ENCODE measurements at places on chromosomes 5 and 9.

- no peak for DNase-seq
Observed at GRCh38 chr5:135491552-135492318, 39.6 kb upstream of the TIFAB start.

- no peak for DNase-seq
Observed at GRCh38 chr9:136854113-136854841, 2.1 kb downstream of the MAMDC4 start.

DNA sequence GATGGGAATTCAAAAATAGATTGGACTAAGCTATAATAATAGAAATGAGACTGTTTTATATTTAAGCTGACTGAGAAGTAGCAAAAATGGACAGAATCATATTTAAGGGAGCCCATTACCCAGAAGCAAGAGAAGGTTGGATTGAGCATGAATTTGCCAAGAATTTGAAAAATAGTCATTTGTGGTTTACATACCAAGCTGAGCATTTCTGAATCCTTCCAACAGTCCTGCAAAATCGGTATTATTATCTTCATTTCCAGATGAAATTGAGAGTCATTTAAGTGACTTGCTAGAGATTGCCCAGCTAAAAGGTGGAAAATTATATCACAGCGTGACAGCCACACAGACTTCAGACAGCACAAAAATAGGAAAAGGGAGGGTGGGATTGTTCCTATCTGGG, 48.4 kb downstream of the TNFSF15 start:
- DNase-seq = no peak

DNA sequence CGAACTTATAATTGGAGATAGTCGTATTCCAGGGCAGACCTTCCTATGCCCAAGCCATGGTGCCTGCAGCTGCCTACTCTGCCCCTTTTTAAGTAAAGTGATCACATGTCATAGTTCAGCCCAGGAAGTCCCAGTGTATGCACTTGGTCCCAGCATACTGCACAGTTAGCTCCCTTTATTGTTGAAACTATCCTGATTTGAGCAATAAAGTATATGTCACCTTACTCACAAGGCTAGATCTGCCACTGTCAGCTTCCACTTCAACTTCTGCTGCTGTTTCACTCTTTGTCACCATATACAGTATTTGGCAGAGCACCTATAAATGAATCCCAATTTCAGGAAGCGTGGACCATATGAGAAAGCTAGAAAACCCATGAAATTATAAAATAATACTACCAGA, 103.8 kb upstream of the PTGER4 start:
- DNase-seq = no peak

DNA sequence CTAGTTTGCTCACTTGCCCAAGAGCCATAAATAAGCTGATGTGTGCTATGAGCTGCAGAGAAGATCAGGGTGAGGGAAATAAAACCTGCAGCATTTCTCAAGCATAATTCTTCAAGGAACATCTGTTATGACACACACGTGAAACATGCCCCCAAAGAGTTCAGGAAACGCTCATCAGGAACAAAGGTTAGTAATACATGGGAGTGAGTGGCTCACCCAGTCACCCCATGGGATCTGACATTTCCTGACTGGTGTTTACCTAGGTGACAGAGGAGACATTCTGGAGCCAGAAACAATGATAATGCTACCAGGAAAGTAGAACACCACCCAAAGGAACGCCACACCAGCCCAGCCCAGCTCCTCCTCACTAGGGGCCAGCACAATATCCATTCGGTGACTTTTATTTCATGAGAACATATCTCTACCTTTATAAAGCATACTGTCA, 66.0 kb downstream of the FRMD3 start:
- no peak for DNase-seq

GRCh38 chr5:143870871-143871632, 59.1 kb downstream of the HMHB1 start:
- DNase-seq = no peak

DNA sequence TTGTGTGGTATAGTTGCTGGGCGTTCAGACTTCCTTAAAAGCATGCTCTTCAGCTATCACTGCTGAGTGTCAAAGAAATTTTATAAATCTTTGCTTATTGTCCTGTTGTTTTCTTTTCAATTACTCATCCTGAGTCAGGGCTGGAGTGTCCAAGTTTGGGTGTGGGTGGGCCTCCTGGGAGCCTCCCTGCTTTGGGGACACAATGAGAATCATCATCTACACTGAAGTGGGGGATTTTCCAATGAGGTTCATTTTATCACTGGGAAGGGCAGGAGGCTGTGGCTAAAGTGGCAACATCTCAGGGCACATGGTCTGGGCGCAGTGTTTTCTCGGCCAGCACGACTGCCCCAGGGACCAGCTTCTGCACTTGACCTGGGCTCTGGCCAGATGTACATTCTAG, 19.5 kb downstream of the GFPT2 start:
- DNase-seq = no peak

DNA sequence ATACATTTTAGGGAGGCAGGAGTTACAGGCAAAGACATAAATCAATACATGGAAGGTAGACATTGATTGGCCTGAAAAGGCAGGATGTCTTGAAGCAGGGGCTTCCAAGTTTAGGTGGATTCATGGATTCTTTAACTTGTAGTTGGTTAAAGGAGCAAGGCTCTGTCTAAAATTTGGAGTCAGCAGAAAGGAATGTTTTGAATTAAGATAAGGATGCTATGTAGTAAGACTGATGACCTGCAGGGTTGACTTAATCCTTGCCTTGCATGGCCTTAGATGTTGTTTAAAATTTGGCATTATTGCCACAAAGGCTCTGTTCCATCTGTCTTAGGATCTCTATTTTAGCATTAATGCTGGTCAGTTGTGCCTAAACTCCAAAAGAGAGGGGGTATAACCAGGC, 171.3 kb downstream of the C5orf15 start:
- no peak for DNase-seq

DNA sequence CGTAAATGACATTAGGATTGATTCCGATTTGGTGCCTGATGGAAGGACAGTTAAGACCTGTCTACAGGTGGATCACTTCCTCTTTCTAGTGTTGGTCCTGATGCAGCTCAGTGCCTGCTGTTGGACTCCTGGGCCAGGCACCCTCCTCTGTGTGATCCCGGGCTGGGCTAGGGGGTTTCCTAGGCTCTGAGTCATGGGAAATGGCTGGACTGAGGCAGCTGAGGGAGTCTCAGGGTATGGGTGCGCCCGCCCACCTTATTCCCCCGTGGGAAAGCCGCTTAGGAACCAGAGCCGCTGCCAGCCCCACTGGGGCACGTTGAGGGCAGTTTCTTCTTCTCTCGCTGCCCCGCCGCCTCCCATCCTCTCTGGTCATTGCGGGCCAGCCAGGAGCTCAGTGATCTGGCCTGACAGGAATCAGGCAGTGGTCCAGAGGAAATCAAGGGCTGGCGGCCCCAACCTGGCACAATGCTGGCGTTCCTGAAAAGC, 12.9 kb downstream of the TCF7 start:
- no peak for DNase-seq

GRCh38 chr5:148956477-148957385, 106.1 kb downstream of the SH3TC2 start:
- DNase-seq = no peak

DNA sequence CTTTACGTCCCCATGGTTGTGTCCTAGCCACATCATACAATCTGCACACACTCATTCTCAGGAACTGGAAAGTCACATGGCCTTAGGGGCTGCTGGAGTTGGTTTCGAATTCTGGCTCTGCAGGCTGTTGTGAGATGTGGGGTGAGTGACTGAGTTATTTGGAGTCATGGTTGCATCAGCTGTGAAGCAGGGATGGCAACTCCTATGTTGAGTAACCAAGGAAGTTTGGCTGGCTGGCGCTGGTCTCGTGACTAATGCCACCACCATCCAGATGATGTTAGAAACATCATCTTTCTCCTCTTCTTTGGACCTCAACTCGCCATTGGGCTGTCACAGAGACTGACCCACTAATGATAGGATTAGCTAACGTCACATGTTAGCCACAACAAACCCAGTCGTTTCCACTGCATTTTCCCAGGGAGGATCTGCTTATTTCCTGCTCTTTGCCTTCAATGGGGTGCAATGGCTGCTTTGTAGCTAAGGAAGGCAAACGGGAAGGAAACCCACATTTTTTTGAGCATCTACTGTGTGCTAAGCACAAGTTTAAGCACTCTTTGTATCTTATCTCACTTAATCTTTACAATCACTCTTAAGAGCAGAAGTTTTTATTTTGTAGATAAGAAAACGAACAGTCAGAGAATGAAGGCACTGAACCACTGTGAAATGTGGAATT, 78.1 kb upstream of the UBTD2 start:
- no peak for DNase-seq
